Activated CD4-positive, alpha-beta memory T cell treated with anti-CD3 and anti-CD28 coated beads, Interleukin-2, amount 10 ng/mL, durations not matched to agents 7 days and 5 days (primary cell): ENCODE measurements at places on chromosomes 1 and 21. TPM values are rescaled to one million over a fixed set of nuclear protein-coding genes. Genes with fewer than 3 reads are reported as not detected.
A peak's percentile ranks its signal among the peaks of the same experiment; 100 is the strongest.

GRCh38 chr1:6930732-6931300 is 145.6 kb downstream of the CAMTA1 start:
- H3K4me3 ChIP-seq = no peak overlapping the region
- H3K4me1 ChIP-seq = no peaks in the 10 kb centered on the region
- no peak overlapping the region for H3K27ac ChIP-seq
- peaks cover 15% of the 10 kb centered on the region for H3K27me3 ChIP-seq
- no peaks in the 10 kb centered on the region for H3K36me3 ChIP-seq

- H3K4me1 ChIP-seq = no peaks in the 10 kb centered on the region
- no peak overlapping the region for H3K4me3 ChIP-seq
- DNase-seq = no peak
- no peaks in the 10 kb centered on the region for H3K36me3 ChIP-seq
- H3K27me3 ChIP-seq = no peaks in the 10 kb centered on the region
These were observed 65.6 kb upstream of the KCTD3 start for GRCh38 chr1:215501496-215501895.

- no peak overlapping the region for H3K4me3 ChIP-seq
- H3K36me3 ChIP-seq = no peaks in the 10 kb centered on the region
- H3K27ac ChIP-seq = no peak overlapping the region
- H3K27me3 ChIP-seq = no peaks in the 10 kb centered on the region
- no peaks in the 10 kb centered on the region for H3K4me1 ChIP-seq
- no peak for DNase-seq
These were observed 270.4 kb downstream of the HLX start for GRCh38 chr1:221149555-221150075.

- no peak for DNase-seq
- H3K4me1 ChIP-seq = no peaks in the 10 kb centered on the region
- no peak overlapping the region for H3K4me3 ChIP-seq
- no peak overlapping the region for H3K27ac ChIP-seq
These were observed 182.5 kb downstream of the HUNK start for GRCh38 chr21:32055305-32055704.

DNA sequence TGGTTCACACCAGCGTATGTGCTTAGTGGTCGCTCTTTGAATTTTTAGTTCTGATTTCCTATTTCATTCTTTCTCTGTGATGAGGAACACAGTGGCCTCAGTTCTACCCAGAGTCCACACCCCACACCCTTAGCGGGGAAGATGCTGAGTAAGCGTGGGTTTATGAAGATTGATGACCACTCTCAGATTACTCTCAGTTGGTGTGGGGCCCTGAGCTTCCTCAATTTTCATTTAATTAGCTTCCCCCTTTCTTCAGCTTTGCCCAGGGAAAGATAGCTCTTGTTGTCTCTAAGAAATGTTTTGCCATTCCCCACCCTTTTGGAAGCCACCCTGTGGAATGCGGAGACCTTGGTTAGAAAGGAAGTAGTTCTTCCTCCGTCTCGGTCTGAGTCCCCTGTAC is 299.9 kb upstream of the PROX1 start:
- no peaks in the 10 kb centered on the region for H3K4me1 ChIP-seq
- no peak overlapping the region for H3K27ac ChIP-seq
- no peaks in the 10 kb centered on the region for H3K27me3 ChIP-seq
- no peak overlapping the region for H3K4me3 ChIP-seq
- no peak for DNase-seq
- H3K36me3 ChIP-seq = no peaks in the 10 kb centered on the region

GRCh38 chr1:12356004-12356890 is 126.4 kb downstream of the VPS13D start:
- no peak for DNase-seq
- peaks cover 54% of the 10 kb centered on the region for H3K36me3 ChIP-seq
- H3K4me1 ChIP-seq = peaks cover 21% of the 10 kb centered on the region
- no peak overlapping the region for H3K4me3 ChIP-seq
- no peak overlapping the region for H3K27ac ChIP-seq

- H3K36me3 ChIP-seq = no peaks in the 10 kb centered on the region
- H3K4me3 ChIP-seq = no peak overlapping the region
- no peak for DNase-seq
- H3K27ac ChIP-seq = no peak overlapping the region
- H3K27me3 ChIP-seq = peaks cover 4% of the 10 kb centered on the region
These were observed 25.5 kb upstream of the CYP2J2 start for GRCh38 chr1:59952065-59952464.

DNA sequence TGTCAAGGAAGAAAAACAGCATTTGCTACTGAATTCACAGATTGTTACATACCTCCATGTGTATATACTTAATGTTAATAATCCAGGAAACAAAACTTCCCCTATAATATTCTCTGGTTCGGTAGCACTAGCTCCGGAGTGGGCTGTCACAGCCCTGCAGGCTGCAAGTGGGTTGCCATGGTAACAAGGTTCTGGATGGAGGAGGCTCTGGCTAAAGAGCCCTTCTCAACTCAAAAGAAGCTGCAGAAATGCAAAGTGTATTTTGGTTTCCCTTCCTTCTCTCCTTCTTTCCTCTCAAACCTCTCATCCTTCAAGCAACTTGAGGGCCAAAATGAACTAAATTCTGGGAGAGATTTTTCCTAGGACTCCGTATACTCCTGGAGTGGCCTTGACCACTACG is 45.2 kb downstream of the ASTN1 start:
- no peaks in the 10 kb centered on the region for H3K27me3 ChIP-seq
- H3K36me3 ChIP-seq = no peaks in the 10 kb centered on the region
- H3K4me3 ChIP-seq = no peak overlapping the region
- DNase-seq = no peak
- no peak overlapping the region for H3K27ac ChIP-seq

DNA sequence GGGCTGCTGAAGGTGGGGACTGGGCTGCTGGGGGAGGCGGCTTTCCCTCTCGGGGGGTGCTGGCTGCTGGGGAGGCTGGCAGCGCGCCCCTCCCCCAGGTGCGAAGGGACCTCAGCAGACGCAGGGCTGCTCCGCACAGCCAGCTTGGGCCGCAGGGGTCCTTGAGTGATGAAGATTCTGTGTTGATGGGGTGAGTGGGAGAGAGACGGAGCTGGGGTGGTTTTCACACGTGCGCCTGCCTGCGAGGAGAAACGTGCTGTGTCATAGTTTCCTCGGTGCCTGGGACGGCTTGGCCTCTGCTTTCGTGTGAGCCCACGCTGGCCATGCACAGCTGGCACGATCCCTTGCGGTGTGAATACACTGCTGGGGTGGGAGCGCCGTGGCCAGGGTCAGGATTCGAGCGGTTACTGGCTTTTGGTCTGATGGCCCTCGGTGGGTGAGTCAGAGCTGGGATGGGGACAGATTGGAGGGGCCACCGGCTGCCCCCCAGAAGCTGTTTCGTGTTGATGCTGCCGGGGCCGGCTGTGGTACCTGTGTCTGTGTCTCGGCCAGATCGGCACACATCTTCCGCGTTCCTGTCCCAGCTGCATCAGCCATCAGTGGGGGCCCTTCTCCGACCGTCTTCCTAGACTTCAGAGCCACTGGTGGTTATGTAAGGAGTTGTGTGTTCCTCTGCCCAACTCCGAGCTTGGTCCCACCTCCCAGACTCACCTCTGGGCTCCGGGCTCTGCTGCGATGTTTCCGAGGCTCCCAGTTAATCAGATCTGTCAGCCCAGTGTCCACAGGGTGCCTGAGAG is 24.9 kb downstream of the PRKCZ start:
- peaks cover 12% of the 10 kb centered on the region for H3K36me3 ChIP-seq
- H3K27ac ChIP-seq = no peak overlapping the region
- no peaks in the 10 kb centered on the region for H3K27me3 ChIP-seq
- H3K4me3 ChIP-seq = no peak overlapping the region
- no peak for DNase-seq

GRCh38 chr1:16420424-16421118 is 16.7 kb downstream of the SPATA21 start:
- peaks cover 3% of the 10 kb centered on the region for H3K36me3 ChIP-seq
- H3K27me3 ChIP-seq = peaks cover 12% of the 10 kb centered on the region
- peak overlapping the region; percentile 38 for H3K4me3 ChIP-seq
- DNase-seq = peak; percentile 76
- peak overlapping the region; percentile 94 for H3K27ac ChIP-seq

GRCh38 chr1:47906527-47907176 is 90.5 kb downstream of the TRABD2B start:
- no peak overlapping the region for H3K4me3 ChIP-seq
- H3K27me3 ChIP-seq = peaks cover 3% of the 10 kb centered on the region
- no peak overlapping the region for H3K27ac ChIP-seq
- H3K36me3 ChIP-seq = no peaks in the 10 kb centered on the region

- peaks cover 86% of the 10 kb centered on the region for H3K4me1 ChIP-seq
- DNase-seq = no peak
- no peak overlapping the region for H3K27ac ChIP-seq
These were observed 40.3 kb downstream of the LRRC8C start for GRCh38 chr1:89673251-89673650.

GRCh38 chr1:59126366-59126765 is 170.5 kb upstream of the FGGY start:
- H3K27me3 ChIP-seq = peaks cover 4% of the 10 kb centered on the region
- no peak overlapping the region for H3K27ac ChIP-seq
- DNase-seq = no peak
- H3K4me3 ChIP-seq = no peak overlapping the region

DNA sequence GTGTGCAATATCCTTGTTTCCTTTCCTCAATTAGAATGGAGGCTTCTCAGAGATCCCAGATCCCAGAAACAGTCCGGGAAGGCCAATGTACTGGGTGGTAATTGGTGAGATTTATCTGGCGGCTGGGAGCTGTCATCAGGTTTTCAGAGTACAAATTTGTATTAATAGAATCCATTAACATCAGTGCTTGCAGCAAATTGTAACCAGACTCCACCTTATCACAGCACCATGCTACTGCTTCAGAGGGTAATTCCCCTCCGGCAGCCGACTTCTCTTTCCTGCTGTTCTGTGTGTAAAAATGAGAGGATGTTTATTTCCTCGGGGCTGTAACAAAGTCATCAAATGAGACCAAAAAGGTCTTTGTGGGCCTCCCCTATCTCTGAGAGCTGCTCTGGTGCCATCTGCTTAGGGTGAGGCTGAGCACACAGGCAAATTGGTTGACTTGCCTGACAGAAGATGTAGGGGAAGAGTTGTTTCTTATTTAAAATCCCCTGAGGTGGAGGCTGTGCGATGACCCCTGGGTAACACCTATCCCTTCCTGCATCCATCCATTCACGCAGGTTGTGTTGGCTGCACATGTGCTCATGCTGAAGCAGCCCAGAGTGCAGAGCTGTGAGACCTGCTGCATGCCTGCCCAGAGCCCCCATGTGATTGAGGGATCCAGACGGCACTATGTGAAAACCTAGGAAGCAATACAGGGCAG is 19.2 kb downstream of the NFASC start:
- H3K27ac ChIP-seq = no peak overlapping the region
- no peak for DNase-seq
- no peaks in the 10 kb centered on the region for H3K36me3 ChIP-seq
- H3K4me1 ChIP-seq = no peaks in the 10 kb centered on the region

DNA sequence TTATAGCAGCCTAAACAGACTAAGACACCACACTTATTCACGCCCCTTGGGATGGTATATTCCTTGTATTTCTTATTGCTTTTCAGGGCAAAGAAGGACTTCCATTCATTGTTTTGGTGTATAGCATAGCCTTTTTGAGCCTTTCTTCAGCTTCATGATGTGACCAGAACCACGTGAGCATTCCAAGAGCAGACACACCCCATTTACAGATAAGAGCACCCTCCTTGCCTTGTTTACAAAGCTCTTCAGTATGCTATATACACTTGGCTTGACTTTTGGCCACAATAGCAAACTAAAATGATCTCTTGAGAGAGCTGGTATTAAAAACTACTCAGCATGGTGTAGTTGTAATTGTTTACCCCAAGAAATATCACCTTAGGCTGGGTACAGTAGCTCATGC is 78.7 kb downstream of the PIK3R3 start:
- H3K4me3 ChIP-seq = no peak overlapping the region
- H3K36me3 ChIP-seq = peaks cover 3% of the 10 kb centered on the region
- DNase-seq = no peak
- no peaks in the 10 kb centered on the region for H3K4me1 ChIP-seq
- no peaks in the 10 kb centered on the region for H3K27me3 ChIP-seq

GRCh38 chr1:234586892-234587485 is 23.0 kb downstream of the IRF2BP2 start:
- H3K27ac ChIP-seq = no peak overlapping the region
- H3K4me3 ChIP-seq = no peak overlapping the region
- DNase-seq = no peak
- no peaks in the 10 kb centered on the region for H3K36me3 ChIP-seq

- peak overlapping the region; percentile 95 for H3K4me3 ChIP-seq
- peaks cover 32% of the 10 kb centered on the region for H3K4me1 ChIP-seq
These were observed 1.9 kb downstream of the SLC6A9 start for GRCh38 chr1:44029260-44029910.

DNA sequence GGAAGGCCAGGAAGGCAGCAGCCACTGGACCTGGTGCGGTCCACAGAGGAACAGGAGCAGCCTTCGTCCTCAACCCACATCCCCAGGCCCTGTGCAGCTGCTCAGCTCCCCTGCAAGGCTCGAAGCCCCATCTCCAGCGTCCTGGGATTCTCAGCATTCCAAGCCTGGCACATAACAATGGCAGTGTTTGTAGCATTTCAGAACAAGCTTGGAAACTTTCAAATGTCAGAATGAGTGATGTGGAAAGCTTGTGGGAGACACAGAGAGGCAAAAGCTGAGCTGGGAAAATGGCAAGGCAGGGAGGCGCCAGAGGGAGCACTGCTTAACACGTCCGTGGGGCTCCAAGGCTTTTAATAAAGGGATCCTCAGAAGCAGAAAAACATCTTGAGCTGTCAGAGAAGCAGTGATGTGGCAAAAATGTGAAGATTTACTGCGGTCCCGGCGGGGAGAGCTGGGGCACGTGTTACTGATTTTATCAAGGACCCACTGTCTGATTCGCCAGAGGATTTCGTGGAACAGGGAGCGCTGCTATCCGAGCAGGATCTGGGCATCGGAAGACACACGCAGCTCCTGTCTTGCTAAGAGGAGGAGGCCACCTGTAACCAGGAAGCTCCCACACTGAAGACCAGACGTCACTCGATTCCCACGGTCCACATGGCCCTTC is 38.1 kb downstream of the TOMM20 start:
- DNase-seq = no peak
- H3K4me3 ChIP-seq = no peak overlapping the region
- H3K4me1 ChIP-seq = peaks cover 18% of the 10 kb centered on the region

DNA sequence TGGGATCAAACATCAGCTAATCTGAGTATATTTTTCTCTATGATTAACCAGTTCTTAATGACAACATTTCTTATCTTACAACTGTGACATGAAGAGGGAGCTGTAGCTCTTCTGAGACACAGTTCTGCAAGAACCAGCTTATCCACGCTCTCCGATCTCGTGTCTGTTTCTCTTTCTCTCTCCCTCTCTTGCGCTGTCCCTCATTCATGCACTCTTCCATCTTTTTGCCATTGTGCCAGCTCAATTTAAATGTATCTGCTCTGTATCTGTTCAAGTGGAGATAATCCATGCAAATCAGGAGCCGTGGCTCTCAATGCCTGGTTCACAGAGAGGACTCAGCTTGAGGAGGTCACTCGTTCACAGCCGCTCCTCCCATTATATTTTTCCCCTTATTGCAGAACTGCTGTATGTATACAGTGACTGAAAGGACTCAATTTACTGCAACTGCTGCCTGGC is 494.7 kb upstream of the ADGRL2 start:
- DNase-seq = no peak
- no peaks in the 10 kb centered on the region for H3K36me3 ChIP-seq
- no peak overlapping the region for H3K4me3 ChIP-seq
- H3K27me3 ChIP-seq = no peaks in the 10 kb centered on the region

TMEM50A gene
- total RNA-seq = 182 TPM

CLDN17 gene
- total RNA-seq = not detected

ENAH gene
- not detected for total RNA-seq

NEGR1 gene
- not detected for total RNA-seq

OR2T29 gene
- not detected for total RNA-seq

GJC2 gene
- total RNA-seq = 0.55 TPM

COA6 gene
- 44.7 TPM for total RNA-seq

BCL2L15 gene
- total RNA-seq = 2.9 TPM
